Endothelial cell of umbilical vein (primary cell): ENCODE measurements at places on chromosomes 7 and 10. TPM values are rescaled to one million over a fixed set of nuclear protein-coding genes. Genes with fewer than 3 reads are reported as not detected.

OR6V1 gene
- not detected in 2 replicates for total RNA-seq

NEBL gene
- 0.66 and 0.83 TPM in 2 replicates for total RNA-seq

HMX2 gene
- not detected in 2 replicates for total RNA-seq

CTTNBP2 gene
- total RNA-seq = 0.25 and 0.35 TPM in 2 replicates

NAT16 gene
- not detected in 2 replicates for total RNA-seq

AKR1D1 gene
- not detected in 2 replicates for total RNA-seq

ABCC2 gene
- 1.7 and 3.3 TPM in 2 replicates for total RNA-seq

TMEM225B gene
- total RNA-seq = not detected in 2 replicates

GRCh38 chr7:141421306-141421705 is 129.9 kb upstream of the AGK start:
- DNase-seq = no peak

GRCh38 chr7:23242935-23243334 is 3.6 kb upstream of the GPNMB start:
- no peak for DNase-seq

- DNase-seq = no peak
Observed at GRCh38 chr10:91785830-91786229, 12.4 kb upstream of the TNKS2 start.

- peak; percentile 25 for DNase-seq
Observed at GRCh38 chr7:111329367-111330234, 232.7 kb downstream of the IMMP2L start.

GRCh38 chr10:14904316-14904732 is 25.7 kb downstream of the SUV39H2 start:
- DNase-seq = peak; percentile 42

- DNase-seq = no peak
Observed at GRCh38 chr10:78366663-78367411, 333.2 kb downstream of the RPS24 start.

- DNase-seq = peak; percentile 92
Observed at GRCh38 chr10:69087590-69088470, at the start of gene SRGN. Gene SRGN, plus strand, starts transcription at chr10:69088103. Its CDS starts 55 bp downstream, at chr10:69088158.

DNA sequence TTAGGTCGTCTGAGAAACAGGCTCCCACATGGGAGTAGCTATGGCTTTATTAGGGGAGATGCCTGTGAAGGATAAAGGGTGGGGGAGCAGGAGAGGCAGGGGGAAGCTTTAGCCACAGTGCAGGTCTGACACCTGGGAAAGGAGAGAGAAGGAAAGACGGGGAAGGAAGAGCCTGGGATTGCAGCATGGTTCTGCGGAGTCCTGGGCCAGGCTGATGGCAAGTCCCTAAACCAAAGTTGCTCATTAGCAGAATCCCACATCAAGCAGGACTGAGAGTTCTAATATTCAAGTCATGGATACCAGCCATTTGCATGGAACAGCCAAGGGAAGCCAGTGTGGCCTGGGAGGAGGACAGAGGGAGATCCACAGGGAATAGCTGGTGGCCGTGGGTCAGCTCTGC is 414.8 kb downstream of the RPS24 start:
- no peak for DNase-seq

DNA sequence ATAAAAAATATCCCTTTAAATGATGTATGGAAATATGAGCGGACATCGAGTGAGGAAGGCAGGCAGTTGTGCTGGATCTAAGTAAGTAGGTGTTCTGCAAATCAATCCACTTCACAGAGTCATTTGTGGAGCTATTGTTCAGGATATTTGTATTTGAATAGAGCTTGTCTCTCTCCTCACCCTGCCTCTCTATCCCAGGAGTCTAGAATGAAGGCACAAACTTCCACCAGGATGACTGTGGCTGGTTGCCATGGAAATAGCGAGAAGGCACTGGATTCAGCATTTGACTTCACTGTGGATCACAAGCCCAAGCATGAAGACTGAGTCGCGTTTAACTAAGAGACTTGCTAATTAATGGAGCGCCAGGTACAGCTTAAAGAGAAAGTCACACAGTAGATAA is 53.2 kb downstream of the NPY start:
- no peak for DNase-seq

DNA sequence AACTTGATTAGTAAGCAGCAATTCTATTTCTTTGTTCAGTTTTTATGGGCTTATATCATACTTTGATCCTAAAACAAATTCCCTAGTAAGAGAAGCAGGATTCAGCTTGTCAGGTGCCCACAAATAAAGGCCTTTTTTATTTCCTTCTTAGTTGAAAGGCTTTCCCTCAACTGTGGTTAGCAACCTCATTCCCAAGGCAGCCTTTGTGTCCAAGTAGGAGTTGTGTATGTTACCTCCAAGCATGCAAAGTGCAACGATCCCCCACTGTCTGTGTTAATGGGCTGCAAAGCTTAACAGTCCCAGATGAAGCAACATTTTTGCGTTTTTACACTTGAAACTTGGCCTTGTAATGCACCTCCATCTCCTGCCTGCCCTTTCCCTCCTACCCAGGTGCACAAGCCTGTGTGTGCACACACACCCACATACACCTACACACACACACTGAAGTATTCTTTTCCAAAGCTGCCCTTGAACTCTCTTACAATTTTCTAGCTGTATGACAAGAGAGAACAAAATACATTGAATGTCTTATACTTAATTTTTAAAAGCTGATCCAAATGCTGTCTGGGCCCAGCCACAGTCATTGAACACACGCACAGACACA is 278.2 kb downstream of the SNX13 start:
- DNase-seq = no peak

- DNase-seq = no peak
Observed at GRCh38 chr10:132001238-132001972, 19.7 kb upstream of the BNIP3 start.

- no peak for DNase-seq
Observed at GRCh38 chr10:6080417-6080973, 8.3 kb upstream of the RBM17 start.

DNA sequence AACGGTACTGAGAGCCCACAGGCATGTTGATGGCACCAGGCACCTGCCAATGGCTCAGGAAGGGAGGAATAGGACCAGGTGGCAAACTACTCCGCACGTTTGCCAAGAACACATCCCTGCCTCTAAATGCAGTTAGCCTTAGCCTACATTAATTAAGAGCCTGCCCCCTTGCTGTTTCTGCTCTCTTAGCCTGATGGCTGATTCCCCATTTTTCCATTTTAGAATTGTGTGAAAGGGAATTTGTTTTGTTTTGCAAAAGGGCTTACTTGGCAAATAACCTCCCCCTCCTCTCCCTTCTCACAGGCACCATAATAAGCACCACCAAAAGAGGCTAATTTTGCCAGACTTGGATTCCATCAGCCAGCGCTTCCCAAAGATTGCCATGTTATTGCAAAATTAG is 1203.2 kb downstream of the SORCS3 start:
- DNase-seq = no peak

DNA sequence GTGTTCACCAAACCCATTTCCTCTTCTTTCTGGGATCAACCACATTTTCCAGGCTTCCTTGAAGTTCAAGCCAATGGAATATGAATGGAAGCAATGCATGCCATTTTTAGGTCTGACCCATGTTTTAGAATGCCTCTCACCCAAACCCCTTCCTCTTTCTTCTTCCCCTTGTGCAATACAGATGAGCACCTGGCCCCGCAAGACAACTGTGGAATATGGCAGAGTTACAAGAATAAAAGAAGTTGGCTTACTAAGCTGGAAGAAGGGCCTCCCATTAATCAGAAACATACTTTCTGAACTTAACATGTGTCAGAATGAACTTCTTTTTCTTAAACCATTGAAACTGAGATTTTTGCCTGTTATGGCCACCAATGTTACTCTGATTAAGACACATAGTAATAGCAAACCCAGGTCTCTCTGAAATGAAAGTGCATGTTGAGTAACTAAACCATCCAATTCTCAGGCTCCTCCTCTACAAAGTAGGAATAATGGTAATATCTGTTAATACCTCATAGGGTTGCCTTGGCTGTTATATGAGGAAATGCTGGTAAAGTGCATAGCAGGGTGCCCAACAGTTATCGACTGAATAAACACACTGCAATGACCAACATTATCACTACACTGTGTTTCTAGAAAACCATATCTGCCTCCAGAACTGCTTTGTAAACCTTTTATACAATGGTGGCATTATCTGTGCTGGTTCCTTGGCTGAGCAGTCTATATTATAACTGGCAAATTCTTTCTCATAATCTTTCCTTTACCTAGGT is 382.2 kb upstream of the NRP1 start:
- no peak for DNase-seq

GRCh38 chr7:78939669-78940068 is 513.8 kb downstream of the MAGI2 start:
- DNase-seq = no peak

DNA sequence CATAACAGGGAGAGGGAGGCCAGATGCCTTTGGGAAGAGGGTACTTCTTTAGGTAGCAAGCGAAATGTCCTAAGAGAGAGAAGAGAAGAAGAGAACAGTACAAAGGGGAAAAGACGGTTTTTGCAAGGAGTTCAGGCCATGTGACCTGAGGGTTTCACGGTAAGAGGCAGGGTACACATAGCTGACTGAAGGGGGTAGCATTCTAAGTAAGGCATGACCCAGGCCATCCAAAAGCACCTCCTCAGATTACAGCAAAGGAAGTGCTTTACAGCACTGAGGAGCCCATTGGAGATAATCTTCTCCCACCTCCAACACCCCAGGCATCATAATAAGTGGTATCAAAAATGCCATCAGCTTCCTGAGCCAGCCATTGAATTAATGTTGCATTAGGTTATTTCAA is 258.2 kb upstream of the NPY start:
- DNase-seq = no peak

GRCh38 chr7:130486114-130486953 is 5.6 kb upstream of the MEST start:
- peak; percentile 30 for DNase-seq

- no peak for DNase-seq
Observed at GRCh38 chr10:94235461-94235860, 127.3 kb downstream of the NOC3L start.

GRCh38 chr10:31930023-31930751 is 1.6 kb upstream of the ARHGAP12 start:
- peak; percentile 55 for DNase-seq
